ENCODE measurements at places on chromosomes 16 and 17.
A peak's percentile ranks its signal among the peaks of the same experiment; 100 is the strongest.

- peak; percentile 47 for DNase-seq
Measured at GRCh38 chr17:77325577-77326075, 184.9 kb downstream of the SEC14L1 start.

GRCh38 chr17:4709794-4710692, at the start of gene ARRB2:
TSS of gene ARRB2 (plus strand) at chr17:4710632. CDS start at chr17:4710722, 90 bp downstream.
- peak; percentile 98 for DNase-seq

DNA sequence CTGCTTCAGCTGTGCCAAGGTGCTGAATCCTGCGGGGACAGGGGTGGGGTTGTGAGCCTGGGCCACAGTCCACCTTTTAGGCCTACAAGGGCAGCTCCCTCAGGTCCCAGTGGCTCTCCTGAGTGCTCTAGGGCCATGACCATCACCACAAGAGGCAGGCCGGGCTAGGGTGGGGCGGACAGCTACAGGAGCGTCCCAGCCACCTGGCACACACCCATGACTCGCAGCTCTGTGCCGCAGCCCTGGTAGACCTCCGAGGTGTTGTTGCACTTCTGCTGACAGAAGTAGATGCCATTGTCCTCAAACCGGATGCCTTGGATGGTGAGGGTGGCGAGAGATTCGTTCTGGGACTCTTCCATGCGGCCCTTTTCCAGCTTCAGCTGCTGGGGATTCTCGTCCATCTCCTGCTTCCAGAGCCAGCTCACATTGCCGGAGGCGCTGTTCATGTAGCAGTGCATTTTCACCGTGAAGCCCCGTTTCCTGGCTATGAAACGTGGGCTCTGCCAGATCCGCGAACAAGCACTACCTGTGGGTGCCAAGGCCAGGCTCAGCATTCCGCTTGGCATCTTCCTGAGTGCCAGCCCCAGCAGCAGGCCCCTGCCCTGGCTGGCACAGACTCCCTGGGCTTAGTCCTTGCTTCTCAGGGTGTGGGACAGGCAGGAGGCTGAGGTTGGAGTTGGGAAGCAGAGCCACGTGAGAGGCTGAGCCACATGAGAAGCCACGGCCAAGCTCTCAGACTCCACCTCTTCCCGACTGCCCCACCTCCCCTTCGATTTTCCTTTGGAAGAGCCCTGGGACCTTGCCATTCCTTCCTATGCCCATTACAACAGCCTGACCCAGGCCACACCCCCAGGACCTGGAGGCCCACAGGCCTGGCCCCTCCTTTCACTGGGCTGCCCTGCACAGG, 2.0 kb downstream of the CD79B start:
- DNase-seq = no peak

DNA sequence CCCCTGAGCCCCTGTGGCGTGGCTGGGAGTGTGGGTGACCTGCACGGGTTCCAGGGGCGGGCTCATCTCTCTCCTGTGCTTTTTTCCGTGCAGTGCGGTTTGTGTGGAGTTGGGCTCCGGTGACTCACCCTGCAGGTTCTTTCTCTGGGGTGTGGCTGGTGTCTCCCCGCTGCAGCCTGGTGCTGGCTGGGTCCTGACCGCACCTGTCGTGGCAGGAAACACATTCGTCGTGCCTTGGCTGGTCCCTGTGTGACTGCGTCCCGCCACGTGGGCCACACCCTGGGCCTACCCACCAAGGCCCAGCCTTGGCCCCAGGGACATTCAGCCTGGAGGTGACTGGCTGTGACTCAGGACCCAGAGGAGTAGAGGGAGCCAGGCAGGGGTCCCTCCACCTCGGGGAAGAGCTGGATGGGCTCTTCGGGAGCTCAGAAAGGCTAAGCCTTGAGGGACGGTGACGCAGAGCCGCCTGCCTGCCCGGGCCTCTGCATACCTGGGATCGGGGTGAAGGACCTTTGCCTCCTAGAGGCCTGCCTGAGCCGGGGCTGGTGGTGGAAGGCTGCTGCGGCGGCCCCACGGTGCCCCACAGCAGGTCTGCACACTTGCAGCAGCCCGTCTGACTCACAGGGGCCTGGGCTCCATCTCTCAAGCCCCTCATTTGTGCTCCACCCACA, 7.8 kb downstream of the TRAF7 start:
- DNase-seq = no peak

GRCh38 chr16:75593308-75593707, 27.1 kb downstream of the GABARAPL2 start:
- DNase-seq = no peak

DNA sequence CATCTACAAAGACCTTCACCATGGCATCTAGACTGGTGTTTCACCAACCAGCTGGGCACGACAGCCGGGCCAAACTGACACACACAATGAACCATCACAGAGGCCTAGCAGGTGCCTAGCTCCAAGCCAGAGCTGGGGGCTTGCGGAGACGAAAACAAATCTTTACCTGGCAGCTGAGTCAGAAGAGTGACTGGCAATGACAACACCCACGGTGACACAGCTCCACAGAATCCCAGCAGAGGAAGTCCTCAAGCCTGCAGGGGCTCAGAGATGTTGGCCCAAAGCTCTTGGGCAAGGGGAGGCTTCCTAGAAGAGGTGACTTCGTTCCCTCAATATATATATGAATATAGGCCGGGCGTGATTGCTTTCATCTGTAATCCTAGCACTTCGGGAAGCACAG, 5.1 kb downstream of the MMP25 start:
- no peak for DNase-seq

DNA sequence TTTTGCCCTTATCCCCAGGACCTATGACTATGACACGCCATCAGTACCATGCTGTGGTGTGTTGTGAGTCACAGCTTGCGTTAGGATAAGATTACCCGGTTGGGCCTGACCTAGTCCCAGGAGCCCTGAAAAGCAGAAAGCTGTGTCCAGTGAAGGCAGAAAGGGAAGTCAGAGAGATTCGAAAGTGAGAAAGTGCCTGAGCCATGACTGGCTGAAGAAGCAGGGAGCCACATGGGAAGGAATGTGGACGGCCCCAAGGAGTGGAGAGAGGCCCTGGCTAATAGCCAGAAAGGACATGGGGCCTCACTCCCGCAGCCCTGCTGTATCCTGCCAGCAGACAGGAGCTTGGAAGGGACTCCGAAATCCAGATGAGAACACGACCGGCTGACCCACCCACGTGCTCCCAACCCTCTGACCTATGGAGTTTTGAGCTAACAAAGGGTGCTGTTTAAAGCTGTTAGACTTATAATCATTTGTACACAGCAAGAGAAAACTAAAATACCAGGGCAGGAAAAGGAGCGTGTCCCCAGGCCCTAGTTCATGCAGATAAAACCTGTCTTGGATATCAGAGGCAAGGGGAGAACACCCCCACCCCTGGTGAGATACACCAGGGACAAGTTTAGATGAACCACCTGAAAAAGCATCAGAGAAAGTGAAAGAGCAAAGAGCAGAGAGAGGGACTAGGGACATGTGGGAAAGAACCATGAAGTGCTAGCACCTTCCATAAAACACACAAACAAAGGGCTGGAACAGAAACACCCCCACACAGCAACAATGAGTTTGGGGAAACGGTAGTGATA, 115.3 kb downstream of the SLC39A11 start:
- peak; percentile 34 for DNase-seq

DNA sequence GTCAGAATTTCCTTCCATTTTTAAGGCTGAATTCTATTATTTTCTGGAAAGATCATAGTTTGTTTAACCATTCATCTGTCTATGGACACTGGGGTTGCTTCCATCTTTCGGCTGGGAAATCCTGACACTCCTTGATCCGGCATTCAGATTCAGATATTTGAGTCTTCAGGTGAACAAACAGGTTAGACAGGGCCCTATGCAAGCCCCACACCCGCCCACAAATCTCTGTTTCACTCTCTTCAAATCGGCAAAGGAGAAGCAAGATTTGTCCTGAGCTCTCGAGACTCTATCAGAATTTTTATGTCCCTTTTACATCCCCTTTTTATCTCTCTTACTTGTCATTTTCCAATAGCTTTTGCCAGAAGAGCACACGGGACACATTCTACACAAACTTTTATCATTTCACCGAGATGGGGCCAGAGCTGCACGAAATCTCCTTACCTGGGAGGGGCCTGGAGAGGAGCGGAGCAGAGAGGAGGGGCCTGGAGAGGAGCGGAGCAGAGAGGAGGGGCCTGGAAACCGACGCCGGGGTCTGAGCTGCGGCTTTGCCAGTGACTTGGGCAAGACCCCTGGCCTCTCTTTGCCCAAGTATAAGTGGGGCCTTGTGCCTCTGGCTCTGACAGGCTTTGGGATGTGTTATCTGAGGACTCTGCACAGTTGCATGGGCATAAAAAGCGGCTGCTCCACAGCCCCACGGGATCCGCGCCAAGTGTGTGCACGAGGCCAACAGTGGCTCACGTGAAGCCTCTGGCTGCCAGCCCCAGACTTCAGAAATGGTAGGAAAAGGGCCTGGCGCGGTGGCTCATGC, 54.3 kb upstream of the RBFOX3 start:
- no peak for DNase-seq

DNA sequence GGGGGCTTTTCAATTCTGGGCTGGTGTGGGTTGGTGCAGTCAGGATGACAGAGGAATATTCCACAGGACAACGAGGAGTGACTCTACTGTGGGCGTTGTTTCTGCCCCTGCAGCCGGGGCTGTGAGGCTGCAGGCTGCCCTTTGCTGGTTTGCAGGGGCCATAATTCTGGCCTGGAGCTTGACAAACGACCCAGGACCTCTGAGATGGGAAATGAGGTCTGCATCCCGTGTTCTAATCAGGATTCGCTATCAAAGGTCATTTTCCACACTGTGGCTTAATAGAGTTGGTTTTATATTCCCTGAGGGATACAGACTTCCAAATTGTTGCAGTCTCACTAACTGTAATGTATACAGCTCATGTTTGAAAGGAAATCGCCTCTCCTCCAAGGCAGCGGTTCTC, 180.9 kb downstream of the RPTOR start:
- no peak for DNase-seq

- DNase-seq = no peak
Measured at GRCh38 chr16:47834485-47835024, 321.2 kb downstream of the ABCC12 start.

DNA sequence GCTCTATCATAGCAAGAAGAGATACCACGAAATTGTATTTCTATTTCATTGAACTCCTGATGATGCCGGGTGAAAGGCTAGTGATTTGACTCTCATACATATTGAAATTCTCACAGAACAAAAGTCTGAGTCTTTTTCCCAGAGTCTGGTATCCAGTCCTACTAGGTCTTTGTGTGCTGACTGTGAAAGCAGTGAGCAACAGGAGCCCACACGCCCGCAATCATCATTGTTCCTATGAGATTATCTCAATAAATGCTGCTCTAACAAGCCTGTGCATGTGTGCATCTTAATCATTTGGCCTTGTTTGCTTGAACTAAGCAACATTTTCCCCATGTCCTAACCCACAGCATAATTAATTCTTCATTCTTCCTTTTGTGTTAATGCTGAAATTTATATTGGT, 1466.0 kb downstream of the CDH11 start:
- DNase-seq = no peak

GRCh38 chr17:52143542-52143941, 15.0 kb downstream of the CA10 start:
- DNase-seq = no peak

- peak; percentile 46 for DNase-seq
Measured at GRCh38 chr16:30927789-30928378, 4.5 kb downstream of the FBXL19 start.

- DNase-seq = no peak
Measured at GRCh38 chr17:31318851-31319661, 2.4 kb downstream of the EVI2A start.

DNA sequence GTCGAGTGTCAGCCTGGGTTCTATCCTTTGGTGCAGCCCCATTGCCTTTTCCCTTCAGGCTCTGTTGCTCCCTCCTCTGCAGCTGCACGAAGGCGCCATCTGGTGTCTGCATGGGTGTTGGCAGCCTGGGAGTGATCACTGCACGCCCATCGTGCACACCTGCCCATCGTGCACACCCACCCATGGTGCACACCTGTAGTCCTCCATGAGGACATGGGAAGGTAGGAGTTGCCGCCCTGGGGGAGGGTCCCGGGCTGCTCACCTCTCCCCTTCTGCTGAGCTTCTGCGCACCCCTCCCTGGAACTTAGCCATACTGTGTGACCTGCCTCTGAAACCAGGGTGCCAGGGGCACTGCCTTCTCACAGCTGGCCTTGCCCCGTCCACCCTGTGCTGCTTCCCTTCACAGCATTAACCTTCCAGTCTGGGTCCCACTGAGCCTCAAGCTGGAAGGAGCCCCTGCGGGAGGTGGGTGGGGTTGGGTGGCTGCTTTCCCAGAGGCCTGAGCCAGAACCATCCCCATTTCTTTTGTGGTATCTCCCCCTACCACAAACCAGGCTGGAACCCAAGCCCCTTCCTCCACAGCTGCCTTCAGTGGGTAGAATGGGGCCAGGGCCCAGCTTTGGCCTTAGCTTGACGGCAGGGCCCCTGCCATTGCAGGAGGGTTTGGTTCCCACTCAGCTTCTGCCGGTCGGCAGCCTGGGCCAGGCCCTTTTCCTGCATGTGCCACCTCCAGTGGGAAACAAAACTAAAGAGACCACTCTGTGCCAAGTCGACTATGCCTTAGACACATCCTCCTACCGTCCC, 2.9 kb downstream of the CTRL start:
- peak; percentile 74 for DNase-seq

GRCh38 chr17:75877752-75878173, 618 bp downstream of the TRIM47 start:
- peak; percentile 77 for DNase-seq

DNA sequence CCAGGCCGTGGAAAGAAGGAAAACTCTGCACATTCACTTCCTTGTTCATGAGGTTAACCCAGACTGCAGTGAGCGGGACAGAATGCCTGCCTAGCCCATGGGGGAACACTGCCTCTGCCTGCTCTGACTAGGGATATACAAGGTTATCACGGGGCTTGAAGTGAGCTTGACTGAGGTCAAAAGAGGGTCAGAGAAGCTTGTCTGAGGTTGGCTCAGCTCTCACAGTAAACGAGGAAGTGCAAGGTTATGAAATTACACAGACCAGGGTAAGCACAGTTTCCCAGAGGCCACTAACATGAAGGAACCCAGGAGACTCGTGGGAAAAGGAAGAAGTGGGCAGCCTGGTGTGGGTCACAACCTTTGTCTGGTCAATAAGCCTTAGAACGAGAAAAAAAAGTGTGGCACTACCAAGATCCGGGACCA, 28.7 kb downstream of the HIC1 start:
- DNase-seq = peak; percentile 64

DNA sequence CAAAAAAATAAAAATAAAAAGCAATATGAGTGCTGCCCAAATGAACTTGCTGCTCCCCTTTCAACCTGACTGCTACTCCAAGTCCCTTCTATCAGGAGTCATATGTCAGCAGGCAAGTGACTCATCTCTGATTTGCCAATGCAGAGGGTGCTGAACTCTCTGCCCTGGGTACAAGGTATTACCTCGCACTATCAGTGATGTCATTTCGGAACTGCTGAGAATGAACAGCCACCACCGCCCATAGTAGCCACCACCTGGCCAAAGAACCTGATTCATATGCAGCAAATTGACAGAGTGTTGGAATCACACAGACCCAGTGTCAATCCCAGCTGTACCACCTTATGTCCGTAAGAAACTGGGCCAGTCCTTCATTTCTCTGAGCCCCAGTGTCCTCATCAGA, 31.2 kb downstream of the LYRM9 start:
- no peak for DNase-seq
